H4 (cell line): ENCODE measurements at places on chromosomes 4 and X. TPM values are rescaled to one million over a fixed set of nuclear protein-coding genes. Genes with fewer than 3 reads are reported as not detected.
A peak's percentile ranks its signal among the peaks of the same experiment; 100 is the strongest.

- peak; percentile 89 for DNase-seq
Observed at GRCh38 chrX:100643956-100644860, at the start of gene SRPX2. Gene SRPX2, plus strand, starts transcription at chrX:100644199. Its CDS starts 2,124 bp downstream, at chrX:100646323.

DNA sequence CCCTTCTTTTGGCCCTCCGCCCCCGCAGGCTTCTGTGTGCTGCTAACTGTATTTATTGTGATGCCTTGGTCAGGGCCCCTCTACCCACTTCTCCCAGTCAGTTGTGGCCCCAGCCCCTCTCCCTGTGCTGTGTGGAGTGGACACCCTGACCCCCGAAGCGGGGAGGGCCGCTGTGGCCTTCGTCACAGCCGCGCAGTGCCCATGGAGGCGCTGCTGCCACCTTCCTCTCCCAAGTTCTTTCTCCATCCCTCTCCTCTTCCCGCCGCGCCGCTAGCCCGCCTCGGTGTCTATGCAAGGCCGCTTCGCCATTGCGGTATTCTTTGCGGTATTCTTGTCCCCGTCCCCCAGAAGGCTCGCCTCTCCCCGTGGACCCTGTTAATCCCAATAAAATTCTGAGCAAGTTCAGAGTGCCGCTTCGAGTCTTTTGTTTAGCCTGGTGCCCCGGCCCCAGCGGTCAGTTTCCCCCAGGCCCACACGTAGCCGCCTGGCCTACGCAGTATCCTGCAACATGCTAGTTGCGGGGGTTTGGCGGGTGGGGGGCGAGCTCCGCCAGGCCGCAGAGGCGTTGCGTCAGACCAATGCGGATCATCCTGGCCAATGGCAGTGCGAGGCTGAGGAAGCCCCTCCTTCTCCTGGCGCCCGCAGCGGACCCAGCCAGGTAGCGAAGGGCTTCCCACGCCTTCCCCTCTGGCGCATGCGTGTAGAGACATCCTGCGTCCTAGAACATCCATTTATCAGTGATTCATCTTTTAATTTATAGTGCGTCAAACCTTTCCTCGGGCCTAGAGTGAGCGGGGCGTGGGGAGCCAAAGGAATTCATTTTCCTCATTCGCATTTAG is 5.6 kb upstream of the KANTR start:
- no peak for DNase-seq

DNA sequence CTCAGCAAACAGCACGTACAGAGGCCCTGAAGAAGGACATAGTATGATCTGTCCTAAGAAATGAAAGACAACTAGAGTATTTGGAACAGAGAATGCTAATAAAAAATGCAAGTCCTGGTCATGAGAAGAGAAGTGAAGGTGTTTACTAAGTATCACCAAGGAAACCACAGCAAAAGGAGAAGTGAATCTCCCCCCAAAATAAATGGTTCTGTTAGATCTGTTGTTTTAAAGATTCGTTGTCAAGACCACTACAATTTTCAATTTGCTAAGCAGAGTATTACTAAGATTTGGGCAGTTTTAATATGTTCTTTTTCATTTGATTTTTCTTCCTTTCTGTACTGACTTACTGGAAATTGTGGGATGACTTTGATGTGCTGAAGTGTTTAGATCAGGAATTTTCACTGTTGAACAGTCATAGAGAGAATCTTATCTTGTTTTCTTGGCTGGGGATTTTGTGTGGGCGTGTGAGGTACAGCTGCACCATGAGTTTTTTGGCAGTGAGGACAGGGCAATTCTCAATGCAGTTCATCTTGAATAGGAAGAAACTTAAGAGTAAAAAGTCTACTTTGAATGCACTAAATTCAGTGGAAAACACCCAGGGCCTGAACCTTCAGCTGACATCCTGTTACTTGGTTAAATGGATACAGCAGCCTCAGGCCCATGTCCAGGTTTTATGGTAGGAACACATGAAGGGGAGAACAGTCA is 132.2 kb downstream of the STIM2 start:
- DNase-seq, result peak; percentile 50

GRCh38 chrX:128619490-128619889 is 567.3 kb upstream of the ACTRT1 start:
- DNase-seq, result no peak

NUP62CL gene
- 0.48 TPM in 1 of 2 replicates, not detected in the other for total RNA-seq

KIT gene
- total RNA-seq, result 1.2 and 1.6 TPM in 2 replicates
